ENCODE measurements at places on chromosomes 4 and X.

DNA sequence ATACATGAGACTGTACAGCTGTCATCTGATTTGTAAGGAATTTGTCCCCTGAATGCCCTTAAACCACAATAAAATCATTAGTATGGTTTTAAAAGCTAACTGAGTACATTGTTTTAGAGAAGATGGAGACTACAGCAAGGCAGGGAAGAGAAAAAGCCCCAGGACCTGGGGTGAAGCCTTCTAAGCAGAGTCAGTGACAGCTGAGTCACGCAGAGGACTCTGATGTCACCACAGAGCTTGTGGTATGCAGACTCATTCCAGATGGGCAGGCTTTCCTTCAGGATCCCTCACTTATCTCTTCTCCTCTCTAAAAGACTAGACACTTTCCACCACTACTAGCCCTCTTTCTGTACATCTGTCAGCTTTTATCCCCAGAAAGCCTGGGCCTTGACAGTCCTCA, 97.1 kb upstream of the ATOH1 start:
- no peak for DNase-seq

DNA sequence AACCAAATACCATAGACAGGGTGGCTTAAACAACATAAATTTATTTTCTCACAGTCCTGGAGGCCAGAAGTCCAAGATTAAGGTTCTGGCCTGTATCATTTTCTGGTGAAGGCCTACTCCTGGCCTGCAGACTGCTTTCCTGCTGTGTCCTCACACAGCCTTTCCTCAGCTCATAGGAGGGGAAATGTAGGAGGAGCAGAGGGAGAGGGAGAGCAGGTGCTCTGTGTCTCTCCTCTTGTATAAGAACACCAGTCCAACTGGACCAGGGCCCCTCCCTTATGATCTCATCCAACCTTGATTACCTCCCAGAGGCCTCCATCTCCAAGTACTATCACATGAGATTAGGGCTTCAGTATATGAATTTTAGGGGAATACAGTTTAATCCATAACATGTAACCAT, 34.3 kb downstream of the RAPGEF2 start:
- DNase-seq = no peak

GRCh38 chr4:6391852-6392188, 80.6 kb downstream of the PPP2R2C start:
- DNase-seq = no peak

- peak; percentile 89 for DNase-seq
Measured at GRCh38 chr4:128517739-128518510, 230.3 kb upstream of the PGRMC2 start.

DNA sequence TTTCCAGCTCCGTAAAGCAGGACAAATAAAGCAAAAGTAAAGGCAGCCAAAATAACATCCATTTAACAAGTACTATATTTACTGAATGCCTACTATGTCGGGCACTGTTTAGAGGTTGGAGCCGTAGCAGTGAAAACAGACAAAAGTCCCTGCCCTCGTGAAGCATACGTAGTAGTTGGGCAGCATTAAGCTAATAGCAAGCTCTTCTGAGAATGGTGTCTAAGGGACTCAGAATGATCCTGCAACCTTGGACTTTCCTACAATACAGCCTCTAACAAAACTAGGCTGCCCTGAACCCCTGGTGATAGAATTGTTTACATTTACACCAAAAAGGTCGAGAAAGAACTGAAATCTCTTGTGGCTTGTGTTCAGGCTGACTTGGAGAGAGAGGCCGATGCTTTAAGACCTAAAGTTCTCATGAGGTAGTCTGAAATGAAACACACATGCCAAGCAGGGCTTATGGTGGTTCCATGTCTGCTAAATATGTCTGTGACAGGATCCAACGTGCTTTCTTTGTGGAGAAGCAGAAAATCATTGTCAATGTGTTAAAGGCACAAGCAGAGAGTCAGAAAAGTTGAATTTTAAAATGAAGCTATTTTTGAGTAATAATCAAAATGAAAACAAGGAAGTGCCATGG, 898 bp upstream of the PDGFC start:
- no peak for DNase-seq

DNA sequence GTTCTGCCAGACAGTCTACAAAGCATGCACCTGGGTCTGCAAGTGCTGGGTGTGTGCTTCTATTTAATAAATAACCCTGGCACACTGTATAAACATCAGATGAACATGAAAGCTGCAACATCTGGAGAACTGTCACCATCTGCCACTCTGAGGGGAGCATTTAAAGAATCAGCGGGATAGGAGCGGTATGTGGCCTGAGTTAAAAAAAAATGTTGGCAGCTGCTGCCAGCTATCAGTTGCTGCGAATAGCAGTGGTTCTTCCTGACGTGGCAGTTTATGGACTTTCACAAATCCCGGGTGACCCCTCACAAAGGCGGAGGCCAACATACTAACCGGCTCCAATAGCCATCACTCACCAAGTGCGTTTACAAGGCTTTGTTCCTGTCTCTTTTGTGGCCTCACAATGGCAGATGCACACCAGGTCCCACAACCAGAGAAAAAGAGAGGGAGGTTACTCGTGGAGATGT, 95.1 kb downstream of the RASL11B start:
- DNase-seq = no peak
